Erythroblast (primary cell): ENCODE measurements at places on chromosomes 4 and X.

DNA sequence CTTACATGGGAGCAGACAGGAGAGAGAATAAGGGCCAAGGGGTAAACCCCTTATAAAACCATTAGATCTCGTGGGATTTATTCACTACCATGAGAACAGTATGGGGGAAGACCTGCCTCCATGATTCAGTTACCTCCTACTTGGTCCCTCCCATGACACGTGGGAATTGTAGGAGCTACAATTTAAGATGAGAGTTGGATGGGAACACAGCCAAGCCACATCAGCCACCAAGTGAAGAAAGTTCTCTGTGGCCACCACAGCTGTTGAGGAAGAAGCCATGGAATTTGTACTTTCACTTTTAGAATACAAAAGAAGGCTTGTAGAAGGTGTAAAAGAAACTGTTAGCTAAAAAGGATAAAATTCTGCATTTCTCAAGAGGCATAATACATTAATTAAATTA, 67.0 kb upstream of the CXorf51A start:
- DNase-seq, result no peak

DNA sequence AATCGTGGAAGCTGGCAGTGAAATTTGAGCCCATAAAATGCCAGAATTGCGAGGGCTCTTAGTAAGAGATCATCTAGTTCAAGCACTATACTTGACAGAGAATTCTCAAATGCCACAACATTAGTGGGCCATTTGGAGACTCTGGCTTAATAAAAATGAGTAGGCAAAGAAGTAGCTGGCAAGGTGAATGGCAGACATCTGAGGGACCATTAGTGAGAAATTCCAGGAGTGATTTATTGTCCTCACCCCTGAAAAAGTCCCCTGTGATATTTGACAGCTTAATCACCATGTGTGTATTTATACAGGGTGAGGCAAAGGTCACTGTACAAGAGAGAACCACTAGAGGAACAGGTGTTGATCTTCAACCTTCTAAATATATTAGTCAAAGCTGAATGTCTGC, 207.5 kb downstream of the CHRDL1 start:
- DNase-seq, result no peak

- peak; percentile 55 for DNase-seq
Measured at GRCh38 chrX:129360175-129360574, 163.1 kb downstream of the SMARCA1 start.

DNA sequence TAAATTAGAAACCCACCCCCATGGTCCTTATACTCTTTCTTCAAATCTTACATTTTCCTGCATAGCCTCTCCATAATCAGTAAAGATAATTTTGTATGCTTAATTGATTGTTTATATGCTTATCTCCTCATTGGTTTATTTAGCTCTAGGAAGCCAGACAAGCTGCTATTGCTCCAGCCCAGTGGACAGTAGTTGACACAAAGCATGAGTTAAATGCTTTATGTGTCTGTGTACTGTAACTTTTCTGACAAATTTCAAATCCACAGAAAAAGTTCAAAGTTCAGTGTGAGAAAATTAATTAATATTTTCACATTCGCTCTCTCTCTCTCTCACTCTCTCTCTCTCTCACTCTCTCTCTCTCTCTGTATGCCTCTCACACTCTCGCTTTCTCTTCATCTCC, 181.7 kb downstream of the GABRB1 start:
- DNase-seq, result no peak

DNA sequence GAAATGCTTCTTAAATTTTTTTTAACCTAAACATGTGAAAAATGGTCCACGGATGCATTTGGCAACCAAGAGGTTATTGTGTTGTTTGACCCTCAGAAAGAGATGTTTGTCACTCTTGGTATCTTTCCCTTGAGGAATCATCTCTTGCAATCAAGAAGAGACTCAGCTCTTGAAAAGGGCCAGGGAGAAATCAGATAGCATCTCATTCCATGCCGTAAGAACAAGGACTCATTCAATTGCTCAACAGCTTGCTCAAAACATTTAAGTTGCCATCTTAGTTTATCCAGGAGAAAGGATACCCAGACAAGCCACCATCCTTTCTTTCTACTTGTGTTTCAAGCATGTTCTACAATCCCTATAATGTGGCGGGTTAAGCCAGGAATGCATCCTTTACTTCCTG, 209.5 kb upstream of the LNX1 start:
- DNase-seq, result no peak

DNA sequence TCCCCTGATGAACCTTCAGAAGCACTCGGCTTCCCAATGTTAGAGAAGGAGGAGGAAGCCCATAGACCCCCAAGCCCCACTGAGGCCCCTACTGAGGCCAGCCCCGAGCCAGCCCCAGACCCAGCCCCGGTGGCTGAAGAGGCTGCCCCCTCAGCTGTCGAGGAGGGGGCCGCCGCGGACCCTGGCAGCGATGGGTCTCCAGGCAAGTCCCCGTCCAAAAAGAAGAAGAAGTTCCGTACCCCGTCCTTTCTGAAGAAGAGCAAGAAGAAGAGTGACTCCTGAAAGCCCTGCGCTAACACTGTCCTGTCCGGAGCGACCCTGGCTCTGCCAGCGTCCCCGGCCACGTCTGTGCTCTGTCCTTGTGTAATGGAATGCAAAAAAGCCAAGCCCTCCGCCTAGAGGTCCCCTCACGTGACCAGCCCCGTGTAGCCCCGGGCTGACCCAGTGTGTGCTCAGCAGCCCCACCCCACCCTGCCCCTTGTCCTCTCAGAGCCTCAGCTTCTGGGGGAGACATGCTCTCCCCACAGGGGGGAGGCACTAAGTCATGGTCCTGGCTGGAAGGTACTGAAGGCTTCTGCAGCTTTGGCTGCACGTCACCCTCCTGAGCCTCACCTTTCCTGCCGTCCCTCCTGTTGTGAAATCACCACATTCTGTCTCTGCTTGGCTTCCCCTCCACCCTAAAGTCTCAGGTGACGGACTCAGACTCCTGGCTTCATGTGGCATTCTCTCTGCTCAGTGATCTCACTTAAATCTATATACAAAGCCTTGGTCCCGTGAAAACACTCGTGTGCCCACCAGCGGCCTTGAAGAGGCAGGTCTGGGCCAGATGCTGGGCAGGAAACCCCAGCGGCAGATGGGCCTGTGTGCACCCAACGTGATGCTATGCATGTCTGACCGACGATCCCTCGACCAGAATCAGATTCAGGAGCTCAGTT, 34.7 kb downstream of the NOP14 start:
- DNase-seq, result no peak

- DNase-seq, result peak; percentile 92
Measured at GRCh38 chr4:98682719-98683118, 24.3 kb upstream of the TSPAN5 start.

DNA sequence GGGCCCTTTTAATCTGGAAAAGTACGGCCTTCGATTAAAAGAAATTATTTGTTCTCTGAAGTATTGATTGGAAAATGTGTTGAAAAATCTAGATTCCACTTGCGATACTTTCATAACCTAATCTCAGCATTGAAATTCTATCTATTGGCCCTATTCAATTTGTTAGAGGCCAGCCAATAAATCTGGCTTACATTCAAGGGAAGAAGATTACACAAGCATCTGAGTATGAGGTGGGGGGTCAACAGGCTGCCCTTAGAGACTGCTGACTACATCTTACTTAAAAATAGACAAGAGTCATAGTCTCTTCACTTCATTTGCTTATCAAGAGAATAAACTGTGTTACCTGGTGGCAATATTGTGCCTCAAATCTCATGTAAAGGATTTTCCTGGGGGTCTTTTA, 248.0 kb upstream of the KCNIP4 start:
- DNase-seq, result no peak

- no peak for DNase-seq
Measured at GRCh38 chr4:64216741-64217140, 192.5 kb downstream of the TECRL start.
